Motor neuron (in vitro differentiated cells): ENCODE measurements at places on chromosomes 7 and 10. TPM values are rescaled to one million over a fixed set of nuclear protein-coding genes. Genes with fewer than 3 reads are reported as not detected.

- peak; percentile 2 for ATAC-seq
Measured at GRCh38 chr7:151632750-151633515, 113.2 kb upstream of the RHEB start.

DNA sequence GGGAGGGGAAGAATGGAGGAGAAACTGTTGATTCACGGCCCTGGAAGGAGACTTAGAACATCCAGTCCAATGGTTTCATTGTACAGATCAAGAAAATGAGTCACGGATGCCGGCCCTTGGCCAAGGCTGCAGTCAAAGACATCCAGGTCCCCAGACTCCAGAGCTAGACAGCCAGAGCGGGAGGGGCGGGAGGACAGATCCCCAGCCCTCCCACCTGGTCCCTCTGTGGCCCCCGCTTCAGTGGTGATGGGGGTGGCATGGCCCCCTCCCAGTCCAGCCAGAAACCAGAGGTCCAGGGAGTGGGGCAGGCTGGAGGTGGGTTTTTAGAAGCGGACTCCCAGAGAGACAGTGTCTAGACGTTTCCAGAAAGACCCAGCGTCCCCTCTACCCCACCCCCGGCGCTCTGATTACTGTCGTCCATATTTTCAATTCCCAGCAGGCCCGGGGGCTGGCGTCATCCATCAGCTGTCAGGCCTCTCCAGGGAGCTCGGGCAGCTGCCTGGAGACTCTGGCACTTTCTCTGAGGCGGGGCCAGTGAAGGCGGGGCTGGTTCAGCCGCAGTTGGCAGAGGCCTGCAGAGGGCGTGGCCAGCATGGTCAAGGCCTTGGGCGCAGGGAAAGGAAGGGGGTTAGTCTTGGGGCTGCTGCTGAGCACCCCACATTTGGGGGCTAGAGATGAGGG is 8.0 kb upstream of the HSPB1 start:
- ATAC-seq: peak; percentile 90

PRKRIP1 gene
- 26.2 and 30.4 TPM in 2 replicates for total RNA-seq

TMEM196 gene
- 14.4 and 15.5 TPM in 2 replicates for total RNA-seq

DNA sequence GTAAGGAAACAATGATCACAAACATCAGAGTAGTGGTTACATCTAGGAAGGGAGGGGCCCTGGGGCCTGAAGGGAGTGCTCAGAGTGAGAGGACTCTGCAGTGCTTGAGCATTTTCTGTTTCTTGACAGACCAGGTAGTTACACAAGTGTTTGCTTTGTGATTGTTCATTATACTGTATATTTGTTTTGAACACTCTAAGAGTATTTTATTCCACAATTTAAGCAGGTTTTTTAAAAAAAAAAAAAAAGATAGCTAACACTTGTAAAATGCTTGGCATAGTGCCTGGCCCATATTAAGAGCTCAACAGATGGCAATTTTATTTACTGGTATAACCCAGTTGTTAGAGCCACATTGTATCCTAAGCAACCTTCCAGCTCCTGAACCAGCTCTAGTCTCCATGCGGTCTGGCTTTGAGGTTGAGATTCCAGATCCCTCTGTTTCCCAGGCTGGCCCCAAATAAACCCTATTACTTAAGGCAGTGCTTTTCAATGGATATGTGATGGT is 20.1 kb upstream of the ATXN7L1 start:
- peak; percentile 44 for ATAC-seq

GRCh38 chr7:74074770-74075169 is 8.8 kb upstream of the LIMK1 start:
- ATAC-seq: no peak

- no peak for ATAC-seq
Measured at GRCh38 chr7:153408360-153409335, 643.5 kb upstream of the DPP6 start.

EPDR1 gene
- 36.1 and 43.4 TPM in 2 replicates for total RNA-seq

STRIP2 gene
- 1.6 and 2.1 TPM in 2 replicates for total RNA-seq

DNA sequence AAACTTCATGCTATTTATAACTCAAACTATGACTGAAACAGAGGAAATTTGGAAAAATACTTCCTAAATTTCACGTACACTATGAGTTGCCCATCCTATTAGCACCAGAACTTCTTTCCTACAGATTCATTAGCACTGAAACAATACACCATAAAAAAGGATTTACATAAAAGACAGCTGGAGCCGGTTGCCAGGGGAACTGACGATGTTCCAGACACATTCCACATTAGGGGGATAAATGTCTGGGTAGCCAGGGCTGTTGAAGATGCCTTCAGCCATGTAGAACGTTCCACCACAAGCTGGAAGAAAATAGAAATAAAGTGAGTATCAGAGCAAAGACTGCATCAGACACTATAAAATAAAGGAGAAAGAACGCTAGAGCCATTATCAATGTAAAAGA is 129.8 kb upstream of the RSU1 start:
- no peak for ATAC-seq

CLEC2L gene
- total RNA-seq: 0.62 and 0.83 TPM in 2 replicates

GRK5 gene
- total RNA-seq: 10.5 and 11.3 TPM in 2 replicates

GRCh38 chr10:62492012-62492869 is 118.1 kb downstream of the ZNF365 start:
- ATAC-seq: peak; percentile 42

- ATAC-seq: no peak
Measured at GRCh38 chr10:130111852-130112180, 1.2 kb upstream of the C10orf143 start.

GRCh38 chr7:138890499-138891445 is 90.4 kb downstream of the KIAA1549 start:
- ATAC-seq: peak; percentile 10

DNA sequence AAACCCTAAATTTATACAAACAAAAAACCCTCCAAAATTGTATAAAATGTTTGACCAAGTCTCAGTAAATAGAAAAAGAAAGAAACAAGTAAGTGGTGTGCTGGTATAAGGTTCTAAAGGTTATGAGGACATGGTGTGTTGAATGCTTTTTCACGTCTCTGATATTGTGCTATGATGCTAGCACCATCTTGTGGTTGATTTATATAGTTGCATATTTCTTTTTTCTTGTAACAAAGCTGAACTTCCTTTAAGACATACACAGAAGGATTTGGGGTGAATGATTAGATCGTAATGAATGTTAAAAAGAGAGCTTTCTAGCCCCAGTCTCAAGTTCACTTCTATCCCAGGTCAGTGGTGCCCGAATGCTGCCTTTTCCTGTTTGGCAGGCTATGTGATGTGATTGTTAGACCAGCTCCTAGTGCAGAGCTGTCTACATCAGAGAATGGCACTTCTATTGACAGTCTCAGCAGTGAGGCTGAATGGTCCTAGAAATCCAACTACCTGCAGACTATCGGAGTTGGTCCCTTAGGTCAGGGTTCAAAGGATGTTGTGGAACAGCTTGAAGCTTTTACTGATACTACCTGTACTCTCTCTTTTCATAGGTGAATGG is 25.0 kb downstream of the VTI1A start:
- ATAC-seq: peak; percentile 58

GRCh38 chr7:78165854-78166253 is 367.3 kb downstream of the PHTF2 start:
- ATAC-seq: no peak

DNA sequence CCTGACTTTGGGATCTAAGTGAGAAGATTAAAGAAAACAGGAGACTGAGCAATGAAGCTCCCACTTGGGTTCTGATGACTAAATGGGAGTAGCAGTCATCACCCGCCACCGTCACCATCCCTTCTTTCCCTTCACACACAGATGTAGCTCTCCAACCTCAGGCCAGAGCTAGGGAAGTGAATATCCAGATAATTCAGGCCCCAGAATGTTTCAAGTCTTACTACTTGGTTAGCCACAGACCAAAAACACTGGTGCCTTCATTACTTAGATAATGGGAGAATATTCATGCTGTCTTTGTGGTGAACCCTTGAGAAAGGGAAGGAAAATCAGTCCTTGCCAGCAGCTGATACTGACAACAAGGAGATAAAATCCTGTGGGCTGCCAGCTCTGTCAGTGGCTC is 100.7 kb downstream of the OSBPL3 start:
- no peak for ATAC-seq
